Kidney (tissue), 22 donors: ENCODE measurements at places on chromosomes 3 and 15.

GRCh38 chr15:95018888-95019545, 787.7 kb downstream of the MCTP2 start:
- no peak overlapping the region for H3K27ac ChIP-seq
- no peaks in the 10 kb centered on the region for H3K27me3 ChIP-seq
- H3K36me3 ChIP-seq = no peaks in the 10 kb centered on the region
- H3K4me3 ChIP-seq = no peak overlapping the region
- DNase-seq = no peak

GRCh38 chr15:64224511-64224910, 61.7 kb upstream of the PPIB start:
- H3K27ac ChIP-seq = no peak overlapping the region
- H3K4me3 ChIP-seq = no peak overlapping the region
- H3K27me3 ChIP-seq = no peaks in the 10 kb centered on the region
- DNase-seq = no peak
- peaks cover 8% of the 10 kb centered on the region for H3K4me1 ChIP-seq

DNA sequence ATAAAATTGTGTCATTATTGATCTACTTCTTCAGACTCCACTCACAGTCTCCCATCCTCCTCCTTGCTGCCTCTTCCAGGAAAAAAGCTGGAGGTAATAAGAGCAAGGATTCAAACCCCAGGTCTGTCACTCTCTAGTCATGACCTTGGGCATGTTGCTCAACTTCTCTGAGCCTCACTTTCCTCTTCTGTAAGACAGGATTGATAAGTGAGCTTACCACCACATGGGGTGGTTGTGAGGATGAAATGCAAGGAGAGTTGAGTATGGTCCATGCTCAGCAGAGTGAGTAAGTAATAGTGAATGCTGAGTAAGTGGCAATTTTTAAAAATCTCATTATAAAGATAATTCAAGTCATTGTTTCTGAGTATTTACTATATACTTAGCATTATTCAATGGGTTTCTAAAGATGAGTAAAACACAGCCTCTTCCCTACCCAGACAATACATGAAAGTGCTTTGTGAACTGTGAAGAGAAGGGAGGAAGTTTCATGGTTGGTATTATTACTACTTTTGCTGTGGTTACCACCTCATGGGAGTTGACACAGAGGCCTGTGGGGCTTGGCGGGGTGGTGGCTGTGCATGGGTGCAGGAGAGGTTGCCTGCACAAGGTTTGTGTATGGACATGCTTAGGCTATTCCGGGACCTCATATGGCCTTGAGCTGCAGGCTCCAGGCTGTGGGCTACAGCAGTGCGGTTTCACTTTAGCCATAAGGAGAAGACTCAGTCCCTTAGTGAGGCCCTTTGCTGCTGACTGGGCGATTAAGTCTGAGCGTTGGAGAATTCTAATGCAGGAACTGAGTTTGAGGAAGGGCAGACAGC, 30.0 kb downstream of the SLC6A11 start:
- no peak overlapping the region for H3K27ac ChIP-seq
- no peaks in the 10 kb centered on the region for H3K4me1 ChIP-seq
- H3K36me3 ChIP-seq = no peaks in the 10 kb centered on the region
- no peak for DNase-seq
- no peak overlapping the region for H3K4me3 ChIP-seq

DNA sequence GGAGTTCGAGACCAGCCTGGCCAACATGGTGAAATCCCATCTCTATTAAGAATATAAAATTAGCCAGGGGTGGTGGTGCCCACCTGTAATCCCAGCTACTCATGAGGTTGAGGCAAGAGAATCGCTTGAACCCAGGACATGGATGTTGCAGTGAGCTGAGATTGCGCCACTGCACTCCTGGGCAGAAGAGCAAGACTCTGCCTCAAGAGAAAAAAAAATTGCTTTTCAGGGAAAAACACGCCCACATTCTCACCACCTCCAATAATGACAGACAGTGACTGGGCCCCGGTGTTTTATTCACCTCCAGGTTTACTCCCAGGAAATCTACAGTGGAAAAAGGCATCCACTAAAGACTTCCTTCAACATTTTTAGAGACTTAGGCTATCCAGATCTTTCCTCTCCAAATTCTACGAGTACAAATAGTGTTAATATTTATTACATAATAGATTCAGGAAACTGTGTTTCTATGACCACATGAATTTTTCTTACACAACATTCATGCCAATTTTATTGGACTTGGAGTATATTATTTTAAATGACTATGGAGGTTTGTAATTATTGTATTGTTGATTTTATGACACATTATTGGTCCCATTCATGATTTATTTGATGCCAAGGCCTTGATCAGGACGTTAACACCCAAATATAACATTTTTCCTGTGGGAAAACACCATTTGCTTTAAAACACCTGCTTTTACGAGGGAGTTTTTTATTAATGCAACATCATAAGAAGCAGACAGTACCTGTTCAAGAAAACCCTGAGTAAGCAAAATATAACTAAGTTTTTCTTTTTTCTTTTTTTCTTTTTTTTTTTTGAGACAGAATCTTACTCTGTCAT, 26.6 kb downstream of the IGF2BP2 start:
- no peak overlapping the region for H3K4me3 ChIP-seq
- H3K36me3 ChIP-seq = no peaks in the 10 kb centered on the region
- H3K27me3 ChIP-seq = no peaks in the 10 kb centered on the region
- no peaks in the 10 kb centered on the region for H3K4me1 ChIP-seq

DNA sequence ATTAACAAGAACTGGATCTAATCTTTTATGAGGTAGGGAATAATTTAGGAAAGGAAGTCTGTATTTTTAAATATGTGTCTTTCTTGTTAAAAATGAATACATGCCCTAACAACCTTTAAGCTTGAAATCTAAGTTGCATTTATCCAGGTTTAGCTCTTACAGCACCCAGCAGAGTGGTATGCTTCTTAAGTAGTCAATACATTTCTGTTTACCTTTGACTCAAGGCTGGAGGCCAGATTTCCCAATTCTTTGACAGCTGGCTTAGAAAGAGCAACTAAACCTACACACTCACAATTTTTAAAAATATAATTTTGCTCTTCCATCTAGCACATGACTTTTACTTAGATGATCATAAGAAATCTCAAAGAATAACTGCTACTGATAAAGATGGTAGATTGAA, 148.9 kb downstream of the DPH6 start:
- H3K27me3 ChIP-seq = no peaks in the 10 kb centered on the region
- no peak for DNase-seq
- H3K4me3 ChIP-seq = no peak overlapping the region
- no peaks in the 10 kb centered on the region for H3K4me1 ChIP-seq
- no peaks in the 10 kb centered on the region for H3K36me3 ChIP-seq

DNA sequence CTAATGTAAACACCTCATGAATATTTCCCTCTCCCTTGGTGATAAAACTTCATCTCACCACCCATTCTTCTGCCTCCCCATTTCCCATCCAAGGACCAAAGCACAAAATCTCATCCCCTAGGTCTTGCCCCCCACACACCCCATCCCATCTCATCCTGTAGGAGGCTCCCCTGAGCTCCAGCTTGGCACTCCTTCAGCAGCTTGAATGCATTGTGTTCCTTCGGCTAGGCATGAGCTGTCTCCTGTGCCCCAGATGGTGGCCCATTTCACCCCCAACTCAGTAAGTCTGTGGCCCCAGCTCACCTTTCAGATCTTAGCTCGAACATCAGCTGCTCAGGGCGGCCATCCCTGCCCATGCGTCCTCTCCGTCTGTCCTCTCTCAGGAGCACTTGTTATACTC, 203.6 kb upstream of the NR2F2 start:
- no peaks in the 10 kb centered on the region for H3K36me3 ChIP-seq
- no peaks in the 10 kb centered on the region for H3K27me3 ChIP-seq
- H3K4me1 ChIP-seq = no peaks in the 10 kb centered on the region

- DNase-seq = no peak
- H3K4me1 ChIP-seq = no peaks in the 10 kb centered on the region
- no peak overlapping the region for H3K4me3 ChIP-seq
- H3K27ac ChIP-seq = no peak overlapping the region
- no peaks in the 10 kb centered on the region for H3K27me3 ChIP-seq
Measured at GRCh38 chr15:47972738-47973137, 148.1 kb upstream of the SLC24A5 start.

DNA sequence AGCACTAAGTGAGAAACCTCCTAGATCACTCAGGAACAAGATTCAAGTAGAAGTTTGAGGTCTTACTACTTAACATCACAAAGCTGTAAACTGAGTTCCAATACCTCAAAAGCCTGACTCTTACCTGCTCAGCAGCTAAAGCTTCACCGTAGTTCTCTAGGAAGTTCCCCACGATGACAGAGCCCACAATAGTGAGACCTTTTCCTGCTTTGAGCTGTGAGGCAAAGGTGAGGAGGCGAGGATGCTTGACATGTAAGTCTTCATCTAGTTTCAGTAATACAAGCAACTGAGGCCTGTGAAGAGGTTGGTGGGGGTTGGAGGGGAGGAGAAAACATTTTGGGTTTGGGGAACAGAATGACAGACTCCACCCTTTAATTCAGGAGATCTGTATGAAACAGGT, 15.7 kb downstream of the EMC4 start:
- H3K27ac ChIP-seq = no peak overlapping the region
- DNase-seq = no peak
- H3K4me3 ChIP-seq = no peak overlapping the region
- no peaks in the 10 kb centered on the region for H3K27me3 ChIP-seq
- no peaks in the 10 kb centered on the region for H3K4me1 ChIP-seq

DNA sequence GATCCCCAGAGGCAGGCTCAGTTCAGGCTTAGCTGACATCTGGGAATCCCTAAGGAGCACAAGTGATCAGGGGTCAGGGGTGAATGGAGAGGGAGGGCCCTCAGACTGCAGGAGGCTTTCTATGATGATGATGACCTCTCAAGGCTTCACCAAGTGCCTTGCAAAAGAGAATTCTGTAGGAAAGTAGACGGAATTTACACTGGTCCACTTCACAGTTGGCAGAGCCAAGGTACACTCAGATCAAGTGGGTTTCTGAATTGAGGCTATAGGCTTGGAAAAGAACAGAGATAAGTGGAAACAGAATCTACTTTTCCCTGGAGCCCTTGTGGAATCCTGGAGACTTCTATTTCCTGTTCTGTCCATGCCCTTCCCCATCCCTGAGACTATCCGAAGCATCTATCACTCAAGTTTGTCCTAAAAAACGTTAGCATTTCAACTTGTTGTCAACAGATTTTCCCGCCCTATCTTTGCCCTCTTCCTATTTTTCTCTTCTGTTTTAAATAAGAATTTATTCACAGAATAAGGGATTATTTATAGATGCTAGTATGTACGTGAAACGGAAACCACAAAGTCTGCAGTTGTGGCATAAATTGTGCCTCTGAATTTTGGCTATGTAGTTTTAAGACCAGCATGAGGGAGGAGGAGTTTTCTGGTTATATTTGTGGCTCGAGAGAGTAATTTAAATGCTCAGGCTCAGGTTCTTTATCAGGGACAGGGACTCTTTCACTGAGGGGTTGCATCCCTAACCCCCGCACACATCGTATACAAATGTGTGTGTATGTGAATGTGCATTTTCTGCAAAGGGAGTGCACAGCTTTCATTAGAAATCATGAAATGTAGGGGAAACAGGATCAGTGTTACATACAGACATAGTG, 12.8 kb downstream of the GCSAM start:
- H3K27me3 ChIP-seq = no peaks in the 10 kb centered on the region
- H3K27ac ChIP-seq = no peak overlapping the region
- H3K4me3 ChIP-seq = no peak overlapping the region
- DNase-seq = no peak

GRCh38 chr3:124758851-124759635, 28.8 kb downstream of the UMPS start:
- H3K27ac ChIP-seq = no peak overlapping the region
- H3K27me3 ChIP-seq = no peaks in the 10 kb centered on the region
- H3K4me1 ChIP-seq = no peaks in the 10 kb centered on the region
- DNase-seq = no peak
- no peak overlapping the region for H3K4me3 ChIP-seq

- H3K36me3 ChIP-seq = no peaks in the 10 kb centered on the region
- no peak overlapping the region for H3K4me3 ChIP-seq
- no peak for DNase-seq
- no peaks in the 10 kb centered on the region for H3K4me1 ChIP-seq
Measured at GRCh38 chr3:9622438-9622837, 26.9 kb upstream of the MTMR14 start.

- no peaks in the 10 kb centered on the region for H3K27me3 ChIP-seq
- peaks cover 7% of the 10 kb centered on the region for H3K36me3 ChIP-seq
- no peaks in the 10 kb centered on the region for H3K4me1 ChIP-seq
- H3K4me3 ChIP-seq = no peak overlapping the region
Measured at GRCh38 chr3:177053107-177053506, 144.2 kb downstream of the TBL1XR1 start.

GRCh38 chr3:185150561-185150960, 2.3 kb downstream of the C3orf70 start:
- H3K4me1 ChIP-seq = peaks cover 4% of the 10 kb centered on the region
- H3K27me3 ChIP-seq = no peaks in the 10 kb centered on the region
- H3K4me3 ChIP-seq = no peak overlapping the region
- H3K36me3 ChIP-seq = no peaks in the 10 kb centered on the region
- DNase-seq = no peak

DNA sequence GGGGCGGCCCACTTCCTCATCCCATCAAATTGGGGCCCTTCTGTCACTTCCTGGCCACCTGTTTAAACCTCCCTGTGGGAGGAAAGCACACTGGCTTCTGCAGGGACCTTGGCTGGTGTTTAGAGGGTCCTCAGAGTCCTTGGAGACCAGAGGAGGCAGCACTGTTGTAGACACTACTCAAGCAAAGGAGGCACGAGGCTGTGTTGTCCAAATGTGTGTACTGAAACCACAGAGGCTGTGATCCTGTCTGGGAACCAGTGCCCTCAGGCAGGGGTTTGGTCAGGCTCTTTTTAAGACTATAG, 12.4 kb upstream of the SEC13 start:
- peaks cover 2% of the 10 kb centered on the region for H3K27me3 ChIP-seq
- no peaks in the 10 kb centered on the region for H3K36me3 ChIP-seq
- H3K27ac ChIP-seq = no peak overlapping the region
- no peak for DNase-seq
- no peak overlapping the region for H3K4me3 ChIP-seq

- no peak overlapping the region for H3K27ac ChIP-seq
- no peaks in the 10 kb centered on the region for H3K27me3 ChIP-seq
- no peaks in the 10 kb centered on the region for H3K36me3 ChIP-seq
- H3K4me3 ChIP-seq = no peak overlapping the region
- DNase-seq = no peak
- no peaks in the 10 kb centered on the region for H3K4me1 ChIP-seq
Measured at GRCh38 chr3:154061001-154061370, 60.2 kb upstream of the ARHGEF26 start.

DNA sequence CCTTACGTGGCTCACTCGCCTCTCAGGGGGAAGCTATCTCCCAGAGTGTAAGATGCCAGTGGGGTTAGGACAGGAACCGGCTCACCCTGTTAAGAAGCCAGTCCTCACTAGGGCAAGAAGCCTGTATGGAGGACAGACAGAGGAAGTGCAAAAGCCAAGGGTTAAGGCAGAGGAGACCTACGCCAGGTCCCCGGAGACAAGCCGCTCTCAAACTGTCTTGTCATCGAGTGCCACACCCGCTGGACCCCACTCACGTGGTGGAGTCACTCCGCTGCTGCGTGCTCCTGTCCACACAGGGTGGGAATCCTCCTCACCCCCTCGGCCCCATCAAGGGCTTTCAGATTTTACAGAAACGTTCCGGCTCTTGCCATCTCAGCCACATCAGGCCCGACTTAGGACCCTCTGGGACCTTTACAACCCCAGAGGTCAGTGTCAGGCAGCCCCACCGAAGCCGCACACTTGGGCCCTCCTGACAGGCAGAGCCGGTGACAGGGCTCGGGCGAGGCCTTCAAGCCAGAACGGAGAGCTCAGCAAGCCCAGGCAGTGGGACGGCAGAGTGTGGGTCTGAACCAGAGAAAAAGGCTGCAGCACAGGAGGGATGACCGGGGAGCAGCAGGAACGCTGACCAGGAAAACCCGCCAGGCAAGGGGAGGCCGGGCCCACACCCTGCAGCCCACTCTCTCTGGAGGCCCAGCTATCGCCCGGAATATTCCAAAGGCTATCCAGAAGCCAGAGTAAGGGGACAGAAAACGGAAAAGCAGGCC, 61.7 kb downstream of the XXYLT1 start:
- peaks cover 2% of the 10 kb centered on the region for H3K4me1 ChIP-seq
- H3K27me3 ChIP-seq = no peaks in the 10 kb centered on the region
- no peak for DNase-seq
- peak overlapping the region; percentile 71 for H3K27ac ChIP-seq
- no peaks in the 10 kb centered on the region for H3K36me3 ChIP-seq
